Type B pancreatic cell (in vitro differentiated cells): ENCODE measurements at places on chromosomes 2 and 18. TPM values are rescaled to one million over a fixed set of nuclear protein-coding genes. Genes with fewer than 3 reads are reported as not detected.

GRCh38 chr2:180352620-180353019 lies 345.5 kb upstream of the CWC22 start:
- no peak overlapping the region for H3K4me3 ChIP-seq
- DNase-seq = no peak
- H3K27me3 ChIP-seq = no peaks in the 10 kb centered on the region
- no peak overlapping the region for H3K27ac ChIP-seq
- no peaks in the 10 kb centered on the region for H3K4me1 ChIP-seq

GRCh38 chr2:127426501-127427354 lies 8.5 kb downstream of the PROC start:
- no peak overlapping the region for H3K4me3 ChIP-seq
- H3K27ac ChIP-seq = no peak overlapping the region
- no peaks in the 10 kb centered on the region for H3K36me3 ChIP-seq
- peaks cover 39% of the 10 kb centered on the region for H3K27me3 ChIP-seq
- peaks cover 13% of the 10 kb centered on the region for H3K4me1 ChIP-seq

DNA sequence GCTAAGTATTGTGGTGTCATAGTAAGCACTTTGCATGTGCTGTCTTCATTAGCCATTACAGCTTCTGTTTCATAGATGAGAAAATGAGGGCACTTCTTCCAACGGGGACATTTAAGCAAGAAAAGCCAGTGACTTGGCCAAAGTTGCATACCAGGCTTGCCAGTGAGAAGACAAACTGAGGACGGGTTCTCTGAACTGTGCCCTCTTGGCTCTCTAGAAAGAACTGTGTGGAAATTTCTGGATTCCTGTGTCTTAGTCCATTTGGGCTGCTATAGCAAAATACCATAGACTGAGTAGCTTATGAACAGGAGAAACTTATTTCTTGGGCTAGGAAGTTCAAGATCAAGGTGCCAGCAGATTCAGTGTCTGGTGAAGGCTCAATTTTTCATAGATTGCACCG lies 13.3 kb downstream of the CTIF start:
- H3K4me1 ChIP-seq = peaks cover 32% of the 10 kb centered on the region
- no peak for DNase-seq
- peak overlapping the region; percentile 81 for H3K27ac ChIP-seq
- H3K36me3 ChIP-seq = peaks cover 12% of the 10 kb centered on the region

DNA sequence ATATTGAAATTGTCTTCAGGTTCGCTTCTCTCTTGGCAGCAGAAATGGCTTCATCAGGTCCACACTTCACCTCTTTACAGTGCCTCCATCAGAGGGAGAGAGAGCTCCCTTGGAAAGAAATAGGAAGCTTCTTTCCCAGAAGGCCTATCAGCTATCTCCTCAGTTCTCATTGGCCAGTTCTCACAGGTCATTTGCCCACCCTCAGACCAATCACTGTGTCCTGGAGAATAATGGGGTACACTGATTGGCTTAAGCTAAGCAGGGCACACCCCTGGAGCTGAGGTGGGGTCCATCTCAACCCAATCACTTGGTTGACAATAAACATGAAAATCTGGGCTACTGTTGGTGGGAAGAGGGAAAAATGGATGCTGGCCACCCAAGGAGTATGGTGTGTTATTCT lies 5.2 kb downstream of the GNLY start:
- H3K4me3 ChIP-seq = no peak overlapping the region
- H3K4me1 ChIP-seq = no peaks in the 10 kb centered on the region
- no peak overlapping the region for H3K27ac ChIP-seq
- no peak for DNase-seq
- H3K36me3 ChIP-seq = no peaks in the 10 kb centered on the region
- H3K27me3 ChIP-seq = peaks cover 6% of the 10 kb centered on the region

- H3K4me1 ChIP-seq = peaks cover 18% of the 10 kb centered on the region
- H3K27me3 ChIP-seq = peaks cover 15% of the 10 kb centered on the region
- H3K36me3 ChIP-seq = no peaks in the 10 kb centered on the region
- H3K27ac ChIP-seq = no peak overlapping the region
These were observed 6.5 kb upstream of the FN1 start for GRCh38 chr2:215442401-215442787.

DNA sequence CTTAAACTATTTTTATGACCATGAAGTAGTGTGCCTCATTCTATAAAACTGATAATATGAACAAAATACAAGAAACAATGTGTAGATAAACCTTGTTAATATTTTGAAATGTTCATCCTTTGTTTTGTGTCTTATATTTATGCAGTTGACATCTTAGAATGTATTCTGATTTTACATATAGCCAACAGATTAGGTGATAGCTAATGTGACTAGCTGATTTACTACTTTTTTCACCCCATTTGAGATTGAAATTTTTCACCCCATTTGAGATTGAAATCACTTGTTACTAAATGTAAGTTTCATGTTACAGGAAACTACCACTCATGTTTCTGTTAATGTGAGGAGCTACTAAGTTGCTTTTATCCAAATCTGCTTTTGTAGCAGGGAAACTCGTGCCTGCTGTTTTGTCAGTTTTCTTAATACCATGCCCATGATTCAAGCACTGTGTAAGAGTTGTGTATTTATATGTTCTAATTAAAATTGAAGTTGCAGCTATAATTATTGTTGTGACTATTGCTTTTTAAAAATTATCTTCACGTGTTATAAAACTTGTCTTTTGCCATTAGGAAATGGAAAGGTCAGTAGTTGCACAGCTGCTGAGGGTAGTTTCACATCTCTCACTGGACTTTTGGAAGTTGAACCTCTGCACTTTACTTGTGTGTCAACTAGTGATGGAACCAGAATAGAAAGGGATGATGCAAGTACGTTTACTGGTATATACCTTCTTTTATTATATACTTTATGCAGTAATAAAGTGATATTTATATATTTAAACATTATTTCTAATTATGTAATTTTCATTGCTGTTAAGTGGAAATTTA lies 96.6 kb downstream of the BIRC6 start:
- H3K4me3 ChIP-seq = no peak overlapping the region
- H3K4me1 ChIP-seq = no peaks in the 10 kb centered on the region
- DNase-seq = no peak
- peaks cover 36% of the 10 kb centered on the region for H3K36me3 ChIP-seq
- H3K27ac ChIP-seq = no peak overlapping the region
- no peaks in the 10 kb centered on the region for H3K27me3 ChIP-seq

Gene RFX8
- total RNA-seq = 1.1 TPM in 1 of 2 replicates, not detected in the other

Gene KLHL14
- total RNA-seq = 0.81 and 6.1 TPM in 2 replicates
